ENCODE measurements at places on chromosomes 5 and 9.

GRCh38 chr9:92641092-92641809 is 28.7 kb downstream of the IPPK start:
- no peak for DNase-seq

DNA sequence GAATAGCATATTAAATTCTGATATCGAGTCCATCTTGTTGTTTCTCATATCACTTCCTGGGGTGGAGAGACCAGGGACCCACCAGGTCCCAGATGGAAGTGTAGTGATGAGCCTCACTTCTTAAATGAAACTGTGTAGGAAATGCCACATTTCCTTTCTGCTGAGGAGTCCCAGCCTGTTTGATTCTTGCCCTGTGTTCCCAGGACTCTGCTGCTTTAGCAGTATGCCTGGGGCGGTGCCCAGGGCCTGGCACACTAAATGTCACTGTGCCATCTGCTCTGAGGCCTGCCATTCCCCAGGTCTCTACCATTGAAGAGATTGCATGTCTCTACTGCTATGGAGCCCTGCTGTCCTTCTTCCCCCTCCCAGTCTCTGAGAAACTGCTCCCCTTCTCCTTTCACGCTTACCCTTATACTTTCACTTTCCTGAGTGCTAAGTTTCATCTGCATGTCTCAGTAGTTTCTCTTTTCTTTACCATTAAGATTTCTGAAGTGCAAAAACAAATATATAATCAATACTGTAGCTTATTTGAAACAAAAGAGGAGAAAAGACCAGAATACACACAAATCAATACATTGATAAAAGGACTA is 260.4 kb downstream of the GABRB2 start:
- DNase-seq: no peak

DNA sequence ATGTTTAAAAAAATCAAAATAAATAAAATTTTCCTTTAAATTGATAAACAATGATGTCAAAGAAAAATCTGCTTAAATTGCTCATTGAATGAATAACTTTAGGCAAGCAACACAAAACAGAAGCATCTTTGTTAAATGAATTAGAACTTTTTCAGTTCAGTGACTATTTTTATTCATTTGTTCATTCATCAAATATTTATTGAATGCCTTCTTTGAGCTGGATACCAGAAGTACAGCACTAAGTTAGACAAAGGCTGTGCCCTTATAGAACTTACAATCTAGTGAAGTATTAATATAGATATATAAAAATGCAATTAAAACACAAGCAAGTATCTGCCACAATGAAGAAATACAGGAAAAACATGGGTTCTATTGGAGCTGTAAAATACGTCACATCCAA is 10.8 kb downstream of the FNIP1 start:
- DNase-seq: no peak

DNA sequence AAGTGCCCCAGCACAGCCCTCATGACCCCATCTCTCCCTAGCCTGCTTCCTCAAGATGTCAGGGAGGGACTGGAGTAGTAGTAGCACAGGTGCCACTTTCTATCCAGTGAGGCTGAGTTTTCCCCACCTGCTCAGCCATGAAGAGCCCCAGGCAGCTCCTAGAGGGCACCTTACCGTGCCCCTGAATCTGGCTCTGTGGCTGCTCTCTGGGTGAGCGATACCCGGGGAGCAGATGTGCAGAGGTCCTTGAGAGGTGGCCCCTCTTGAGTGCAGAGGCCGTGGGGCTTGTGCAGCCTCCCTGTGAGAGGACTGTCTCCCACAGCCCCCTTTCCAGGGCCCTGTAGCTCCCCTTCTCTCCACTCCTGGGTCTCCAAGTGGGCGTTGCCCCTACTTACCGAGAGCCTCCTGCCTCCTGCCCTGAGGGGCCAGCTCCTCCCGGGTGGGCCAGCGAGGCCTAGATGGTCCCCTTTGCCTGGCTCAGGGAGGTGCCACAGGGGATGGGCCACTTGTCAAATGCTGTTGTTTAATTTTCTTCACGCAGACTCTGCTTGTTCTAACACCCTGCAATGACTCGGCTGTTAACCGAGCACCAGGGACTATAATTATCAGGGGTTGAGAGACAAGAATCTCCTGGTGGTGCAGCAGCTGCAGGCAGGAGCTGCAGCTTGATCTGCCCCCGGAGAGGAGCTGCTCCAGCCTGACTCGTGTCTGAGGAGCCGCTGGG is 29.6 kb upstream of the PITX1 start:
- no peak for DNase-seq

GRCh38 chr5:141788296-141788970 is 89.8 kb downstream of the PCDH1 start:
- no peak for DNase-seq

DNA sequence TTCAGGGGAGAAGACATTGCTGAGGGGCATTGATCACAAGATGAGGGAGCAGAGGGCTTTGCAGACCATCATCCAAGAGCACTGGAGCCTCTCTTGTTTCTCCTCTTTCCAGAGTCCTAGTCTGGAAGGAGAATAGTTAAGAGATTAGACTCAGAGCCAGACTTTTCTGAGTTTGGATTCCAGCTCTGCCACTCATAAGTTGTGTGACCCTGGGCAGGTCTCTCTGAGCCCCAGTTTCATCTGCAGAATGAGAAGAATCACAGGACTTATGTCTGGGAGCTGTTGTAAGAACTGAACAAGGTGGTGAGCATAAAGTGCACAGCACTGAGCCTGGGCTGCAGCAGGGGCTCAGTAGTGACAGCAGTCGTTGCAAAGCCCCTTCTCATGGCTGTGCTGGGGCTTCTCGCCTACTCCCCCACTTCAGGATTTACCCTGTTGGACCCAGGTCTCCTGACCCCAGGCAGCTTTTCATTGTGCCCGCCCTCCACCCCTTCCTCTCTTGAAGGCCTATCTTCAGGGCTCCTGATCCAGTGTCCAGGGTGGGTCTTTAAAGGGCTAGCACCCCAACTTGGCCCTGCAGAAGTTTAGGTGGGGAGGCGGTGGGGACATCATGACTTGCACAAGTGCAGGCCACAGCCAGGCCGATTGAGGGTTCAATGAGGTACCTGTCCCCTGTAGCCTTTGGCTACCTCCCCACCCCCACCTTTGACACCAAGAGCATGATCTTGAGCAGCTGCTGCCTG is 1.5 kb downstream of the SYNPO start:
- no peak for DNase-seq

GRCh38 chr5:77066184-77066583 is 20.9 kb downstream of the ZBED3 start:
- DNase-seq: no peak

DNA sequence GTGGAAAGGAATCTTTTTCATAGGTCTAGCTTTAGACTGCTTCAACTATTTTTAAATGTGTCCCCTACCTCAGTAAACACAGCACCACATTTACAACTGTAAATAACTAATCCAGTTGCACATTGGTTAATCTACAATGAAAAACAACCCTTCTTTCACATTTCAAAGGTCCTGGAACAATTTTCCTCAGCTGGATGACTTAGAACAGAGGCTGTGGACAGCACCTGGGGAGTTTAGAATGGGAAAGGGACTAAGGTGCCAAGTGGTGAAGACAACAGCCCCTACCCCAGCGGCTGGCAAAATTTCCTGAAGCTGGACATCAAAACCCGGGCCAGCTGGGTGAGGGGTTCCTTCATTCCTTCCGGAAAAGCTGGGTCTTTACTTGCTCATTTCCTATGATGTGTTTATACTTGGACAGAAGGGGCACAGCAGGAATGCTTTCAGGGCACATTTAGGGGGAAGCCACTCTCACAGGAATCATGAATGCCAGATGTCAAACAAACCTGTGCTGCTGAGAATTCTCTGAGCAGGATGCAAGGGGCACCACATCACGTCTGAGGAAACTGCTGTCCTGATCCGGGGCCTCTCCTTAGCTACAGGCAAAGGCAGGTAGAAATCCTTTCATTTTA is 158.3 kb downstream of the NR2F1-AS1 start:
- DNase-seq: no peak

GRCh38 chr5:93591323-93591945 is 8.4 kb downstream of the NR2F1 start:
- DNase-seq: no peak
